Activated CD8-positive, alpha-beta T cell treated with anti-CD3 and anti-CD28 coated beads for 36 hours (primary cell): ENCODE measurements at places on chromosomes 12 and 14. TPM values are rescaled to one million over a fixed set of nuclear protein-coding genes. Genes with fewer than 3 reads are reported as not detected.

DNA sequence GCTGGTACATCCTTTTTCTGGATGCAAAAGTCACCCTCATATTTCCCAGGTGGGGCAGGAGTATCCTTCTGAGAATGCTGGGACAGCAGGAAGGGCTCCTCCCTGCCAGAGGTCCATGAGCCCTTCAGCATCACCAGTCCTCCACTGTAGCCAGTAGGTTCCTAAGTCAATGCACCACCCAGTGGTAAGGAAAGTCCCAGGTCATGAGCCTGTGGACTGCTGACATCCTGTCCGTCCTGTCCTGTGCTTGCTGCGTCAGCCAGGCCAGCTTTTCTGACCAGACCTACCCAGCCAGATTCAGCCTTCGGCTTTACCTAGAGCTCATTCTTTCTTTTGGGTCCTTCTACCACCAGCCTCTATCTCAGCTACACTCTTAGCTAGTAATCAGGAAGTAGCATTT is 23.0 kb upstream of the ACTN1 start:
- DNase-seq = no peak

GRCh38 chr14:34457186-34457585 is 4.9 kb downstream of the SPTSSA start:
- DNase-seq = no peak

DNA sequence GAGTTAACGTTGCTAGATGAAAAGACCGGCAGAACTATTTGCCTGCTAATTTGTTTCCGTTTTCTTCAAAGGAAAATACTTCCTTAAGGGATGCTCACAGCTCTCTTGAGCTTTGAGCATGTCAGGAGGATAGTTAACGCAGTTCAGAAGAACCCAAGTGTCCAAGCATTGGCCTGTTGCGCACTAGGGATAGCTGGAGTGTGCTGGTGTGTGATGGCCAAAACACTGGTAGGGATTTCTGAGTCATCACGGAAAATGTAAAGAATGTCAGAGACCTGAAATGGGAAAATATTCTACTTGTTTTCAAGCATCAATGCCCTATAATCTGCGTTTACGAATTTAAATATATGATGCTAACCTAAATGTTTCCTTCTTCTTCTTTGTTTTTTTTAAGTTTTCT is 97.8 kb downstream of the VRK1 start:
- no peak for DNase-seq

TAS2R50 gene
- not detected for total RNA-seq

TMEM132C gene
- not detected for total RNA-seq

- no peak for DNase-seq
Observed at GRCh38 chr12:20716985-20717384, 21.9 kb downstream of the SLCO1C1 start.

- DNase-seq = no peak
Observed at GRCh38 chr14:101928415-101928841, 35.9 kb upstream of the DYNC1H1 start.

GRCh38 chr12:6430124-6430989 is 14.4 kb upstream of the CD27 start:
- DNase-seq = peak; percentile 90

HSPB8 gene
- total RNA-seq = not detected

DNA sequence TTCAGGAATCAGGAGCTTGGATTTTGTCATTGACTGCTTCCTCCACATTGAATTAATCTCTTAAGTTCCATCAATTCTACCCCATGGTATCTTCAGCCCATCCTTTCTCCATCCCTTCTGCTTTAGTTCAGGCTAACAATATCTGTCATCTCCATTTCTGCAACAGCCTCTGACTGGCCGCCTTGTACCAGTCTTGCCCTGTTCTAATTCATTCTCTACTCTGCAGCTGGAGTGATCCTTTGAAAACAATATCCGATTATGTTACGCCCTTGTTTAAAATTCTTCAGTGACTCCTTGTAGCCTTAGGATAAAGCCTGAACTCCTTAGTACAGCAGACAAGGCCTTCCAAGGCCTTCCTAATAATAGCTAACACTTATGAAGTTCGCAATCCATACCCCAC is 170.2 kb downstream of the ETV6 start:
- no peak for DNase-seq

GRCh38 chr14:56810147-56810719 is at the start of gene OTX2:
Gene OTX2, minus strand, starts transcription at chr14:56810479. Its CDS starts 5,023 bp downstream, at chr14:56805456.
- DNase-seq = no peak

DNA sequence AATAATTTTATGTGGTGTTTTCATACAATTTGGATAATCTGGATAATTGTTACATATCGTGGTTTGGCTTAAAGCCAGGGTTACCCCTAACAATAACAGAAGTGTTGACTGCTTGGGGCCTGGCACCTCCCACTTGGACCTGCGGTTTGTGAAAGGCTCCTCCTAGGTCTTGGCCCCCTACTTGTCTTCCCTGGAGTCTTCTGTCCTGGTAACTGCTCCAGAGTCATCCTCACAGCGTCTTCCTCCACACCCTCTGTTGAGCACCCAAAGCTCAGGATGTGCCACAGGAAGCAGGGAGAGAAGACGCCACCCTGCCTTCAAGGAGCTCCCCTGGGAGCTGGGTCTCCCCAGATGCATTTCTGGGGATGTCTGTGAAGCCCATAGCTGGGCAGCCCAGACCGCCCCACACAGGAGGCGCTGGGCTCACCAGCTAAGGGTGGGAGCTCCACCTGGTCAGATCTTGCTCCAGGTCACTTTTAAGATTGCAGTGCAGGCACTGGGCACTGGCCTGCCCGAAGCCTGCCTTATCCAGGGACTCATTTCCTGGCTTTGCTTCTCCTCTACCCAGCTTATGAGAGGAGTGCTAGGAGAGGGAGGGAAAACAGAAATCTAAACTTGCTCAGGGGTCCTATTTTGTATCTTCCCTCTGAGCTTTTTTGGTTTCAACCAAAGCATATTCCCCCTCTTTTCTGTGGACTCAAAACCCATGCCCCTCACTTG is 98.2 kb downstream of the ZFP36L1 start:
- DNase-seq = no peak

CNTN1 gene
- not detected for total RNA-seq

ENDOU gene
- not detected for total RNA-seq

DNA sequence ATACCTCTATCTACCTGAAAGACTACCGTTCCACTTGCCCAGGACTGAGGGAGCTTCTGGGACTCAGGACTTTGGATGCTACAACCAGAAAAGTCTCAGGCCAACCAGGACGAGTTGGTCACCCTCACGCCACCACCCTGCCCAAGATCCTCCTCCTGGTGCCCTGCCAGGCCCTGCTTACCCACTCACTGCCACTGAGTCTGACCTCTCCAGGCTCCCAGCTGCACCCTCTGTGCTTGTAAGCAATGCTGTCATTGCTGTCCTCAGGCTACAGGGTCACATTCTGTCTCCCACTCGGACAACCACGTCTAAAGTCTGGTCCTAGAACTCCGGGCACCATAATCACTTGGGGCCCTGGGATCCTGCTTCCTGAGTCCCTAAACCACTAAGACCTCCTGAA is 9.2 kb downstream of the TTC7B start:
- DNase-seq = no peak

DNA sequence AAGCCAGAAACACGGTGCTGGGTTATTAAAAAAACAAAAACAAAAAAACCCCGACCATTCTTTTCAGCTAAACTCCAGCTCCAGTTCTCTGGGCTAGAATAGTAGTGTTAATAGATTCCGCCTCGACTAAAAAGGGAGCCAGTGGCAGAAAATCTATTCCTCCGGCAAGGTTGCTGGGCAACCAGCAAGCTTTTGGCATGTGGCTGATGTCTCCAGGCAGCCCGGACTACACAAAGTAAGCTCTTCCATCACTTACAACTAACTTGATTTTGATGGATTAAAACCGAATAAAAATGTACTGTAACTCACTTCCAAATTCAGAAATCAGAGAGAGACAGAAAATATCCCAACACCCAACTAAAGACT is 126.4 kb upstream of the FOXN3 start:
- DNase-seq = no peak

ADGRD1 gene
- 0.65 TPM for total RNA-seq

PMEL gene
- total RNA-seq = 1.2 TPM

DNA sequence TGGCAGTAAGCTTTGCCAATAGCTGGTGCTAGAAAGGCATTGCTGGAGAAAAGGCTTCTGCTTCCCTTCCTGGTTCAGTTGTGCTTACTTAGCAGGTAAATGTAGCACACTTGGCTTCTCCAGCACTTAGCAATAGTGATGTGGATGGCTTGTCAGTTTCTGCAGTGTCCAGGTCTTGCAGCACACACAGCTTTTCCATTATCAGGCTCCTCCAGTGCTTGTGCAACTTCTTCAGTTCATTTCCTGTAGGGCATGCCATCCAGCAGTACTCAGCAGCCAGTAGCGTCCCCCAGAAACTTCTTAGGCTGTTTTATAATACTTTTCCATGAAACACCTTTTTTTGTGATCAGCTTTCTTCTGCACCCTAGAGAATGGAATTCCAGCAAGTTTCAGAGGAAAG is 154.6 kb downstream of the SLC6A15 start:
- DNase-seq = no peak

BCL7A gene
- 6.7 TPM for total RNA-seq

GRCh38 chr12:118984161-118984943 is 3.0 kb downstream of the SRRM4 start:
- no peak for DNase-seq

DNA sequence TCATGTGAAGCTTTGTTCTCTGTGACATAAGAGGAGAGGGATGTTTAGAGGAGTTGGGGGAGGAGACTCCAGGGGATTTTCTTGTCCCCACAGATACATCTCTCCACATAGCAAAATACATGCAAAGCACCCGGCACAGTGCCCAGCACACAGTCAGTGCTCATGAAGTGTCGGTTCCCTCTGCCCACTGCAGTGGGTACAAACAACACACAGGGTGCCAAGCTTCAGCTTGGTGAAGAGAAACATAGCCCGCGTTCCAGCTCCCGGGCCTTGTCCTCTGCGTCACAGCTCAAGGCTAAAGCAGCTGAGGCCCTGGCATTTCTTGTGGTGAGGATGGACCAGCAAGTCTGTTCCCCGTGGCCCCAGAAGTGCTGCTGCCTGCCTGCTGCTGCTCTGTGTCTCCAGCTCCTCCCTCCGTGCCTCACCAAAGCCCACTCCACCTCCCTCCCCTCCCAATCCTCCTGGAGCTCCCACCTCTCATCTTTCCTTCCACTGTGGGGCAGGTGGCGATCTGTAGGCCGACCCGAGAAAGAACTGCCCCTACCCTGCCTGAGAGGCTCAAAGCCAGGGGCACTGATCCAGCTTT is 57.0 kb upstream of the FKBP4 start:
- DNase-seq = no peak

- DNase-seq = no peak
Observed at GRCh38 chr12:114812858-114813761, 129.1 kb upstream of the TBX3 start.

- DNase-seq = no peak
Observed at GRCh38 chr12:106204312-106204711, 43.5 kb downstream of the CKAP4 start.

SMCO2 gene
- total RNA-seq = not detected

DNA sequence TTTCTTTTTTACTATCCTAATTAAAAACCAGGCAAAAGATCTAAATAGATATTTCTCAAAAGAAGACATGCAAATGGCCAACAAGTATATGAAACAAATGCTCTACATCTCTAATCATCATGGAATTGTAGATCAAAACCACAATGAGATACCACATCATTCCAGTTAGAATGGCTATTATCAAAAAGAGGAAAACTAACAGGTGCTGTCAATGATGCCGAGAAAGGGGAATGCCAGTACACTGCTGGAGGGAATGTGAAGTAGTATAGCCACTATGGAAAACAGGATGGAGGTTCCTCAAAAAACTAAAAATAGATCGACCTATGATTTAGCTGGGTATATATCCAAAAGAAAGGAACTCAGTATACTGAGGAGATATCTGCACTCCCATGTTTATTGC is 39.0 kb upstream of the C12orf75 start:
- DNase-seq = no peak

DNA sequence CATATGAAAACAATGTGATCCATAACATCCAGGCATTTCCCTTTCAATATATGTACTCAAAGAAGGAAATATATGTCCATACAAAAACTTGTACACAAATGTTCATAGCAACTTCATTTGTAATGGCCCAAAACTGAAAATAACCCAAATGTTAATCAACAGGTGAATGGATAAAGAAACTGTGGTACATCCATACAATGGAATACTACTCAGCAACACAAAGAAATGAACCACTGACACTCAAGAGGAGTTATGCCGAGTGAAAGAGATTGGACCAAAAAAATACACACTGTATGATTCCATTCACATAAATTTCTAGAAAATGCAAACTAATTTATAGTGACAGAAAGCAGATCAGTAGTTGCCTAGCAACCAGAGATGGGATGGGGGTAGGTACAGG is 30.3 kb upstream of the GXYLT1 start:
- no peak for DNase-seq

SAMD15 gene
- 0.11 TPM for total RNA-seq

TPPP2 gene
- not detected for total RNA-seq

DNA sequence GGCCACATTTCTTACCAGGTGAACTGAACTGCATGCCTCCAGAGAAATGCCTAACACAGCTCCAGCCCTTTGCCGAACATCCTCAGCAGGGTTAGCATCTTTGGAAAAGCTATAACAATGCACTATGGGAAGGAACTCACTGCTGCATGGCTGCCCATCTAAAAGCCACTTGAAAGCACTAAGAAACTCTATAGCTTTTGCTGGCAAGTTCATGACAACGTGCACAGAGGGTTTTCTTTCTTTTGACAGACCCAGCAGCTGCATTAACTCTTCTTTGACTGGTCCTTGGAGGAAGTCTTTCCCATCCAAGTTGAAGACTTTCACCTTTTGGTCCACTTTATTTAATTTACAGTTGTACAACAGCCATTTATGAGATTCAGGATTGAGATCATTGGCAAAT is 5.3 kb downstream of the TRMT5 start:
- DNase-seq = no peak

SERPINA1 gene
- 1.0 TPM for total RNA-seq

DNA sequence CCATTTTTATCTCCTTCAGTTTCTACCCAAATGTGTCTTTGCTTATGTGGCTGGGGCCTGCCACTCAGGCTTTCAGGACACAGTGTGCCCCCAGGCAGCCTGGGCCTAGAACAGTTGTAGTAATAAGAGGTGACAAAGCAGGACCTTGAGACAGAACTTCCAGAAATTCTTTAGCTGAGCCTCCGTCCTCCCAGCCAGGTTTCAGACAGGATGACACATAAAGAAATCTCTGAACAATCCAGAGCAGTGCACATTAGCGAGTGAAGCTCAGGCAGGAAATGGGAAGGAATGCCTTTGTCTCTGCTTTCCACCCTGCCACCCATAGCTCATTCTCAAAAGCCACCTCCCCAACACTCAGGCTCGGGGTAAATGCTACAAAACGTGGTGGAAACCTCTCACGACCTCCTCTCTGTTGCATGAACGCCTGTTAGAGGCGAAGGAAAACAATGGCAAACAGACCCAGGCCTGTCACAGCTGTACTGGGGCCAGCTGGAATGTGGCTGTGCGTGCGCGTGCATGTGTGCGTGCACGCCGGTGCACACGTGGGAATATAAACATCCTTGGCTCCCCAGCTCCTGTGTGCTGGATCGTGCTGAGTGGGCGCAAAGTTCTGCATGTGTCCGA is 286.7 kb downstream of the ZFP36L1 start:
- DNase-seq = no peak

GRCh38 chr12:55933169-55933798 is 2.3 kb downstream of the DGKA start:
- DNase-seq = no peak
